ENCODE measurements at places on chromosomes 5 and 9.

DNA sequence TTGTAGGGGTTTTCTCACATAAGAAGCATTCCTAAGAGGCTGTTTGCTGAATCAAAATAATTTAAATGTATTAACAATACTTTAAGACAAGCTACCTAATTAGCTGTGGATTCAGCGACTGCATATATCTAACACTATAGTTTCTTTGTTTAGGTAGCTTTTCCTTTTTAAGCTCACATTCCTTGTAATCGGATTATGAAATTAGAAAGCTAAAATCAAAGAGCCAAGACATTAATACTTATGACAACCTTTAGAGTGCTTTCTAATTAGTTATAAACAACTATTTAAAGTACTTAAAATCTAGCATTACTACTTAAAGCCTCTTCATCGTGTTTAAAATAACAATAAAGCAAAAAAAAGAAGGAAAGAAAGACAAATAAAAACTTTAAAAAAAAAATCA is 137.3 kb upstream of the RETREG1 start:
- DNase-seq = no peak

DNA sequence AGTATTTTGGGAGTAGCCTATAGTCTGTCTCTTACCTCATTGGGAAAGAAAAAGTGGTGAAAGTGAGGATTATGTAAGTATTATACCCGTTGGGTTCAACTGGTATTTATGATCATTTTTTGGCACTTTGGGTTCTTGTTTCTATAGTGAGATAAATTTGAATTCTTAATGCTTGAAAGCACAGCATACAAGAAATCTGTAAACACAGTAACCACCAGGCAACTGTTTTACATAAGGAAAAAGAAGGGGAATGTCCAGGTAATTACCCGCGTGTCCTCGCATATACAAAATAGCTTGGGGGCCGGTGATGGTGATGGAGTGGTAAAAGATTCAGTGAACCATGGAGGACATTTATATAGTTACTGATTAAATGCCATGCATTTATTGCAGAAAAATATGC is 60.5 kb downstream of the BASP1 start:
- no peak for DNase-seq

DNA sequence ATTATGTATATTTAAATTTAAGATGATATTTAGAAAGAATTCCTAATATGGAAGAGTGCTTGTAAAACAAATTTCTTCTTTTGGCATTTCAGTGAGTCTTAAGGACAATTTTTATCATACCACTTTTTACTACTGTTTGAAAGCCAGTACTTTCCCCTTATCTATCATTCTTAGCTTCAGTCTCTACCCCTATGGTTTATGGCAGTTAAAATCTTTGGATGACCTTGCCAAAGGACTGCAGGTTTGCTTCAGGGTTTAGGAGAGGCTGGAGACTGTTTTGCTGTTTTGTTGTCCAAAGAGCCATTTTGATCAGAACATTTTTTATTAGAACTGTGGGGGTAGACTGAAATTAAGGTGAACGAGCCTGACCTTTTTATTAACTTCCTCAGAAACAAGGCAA is 30.8 kb downstream of the SLC38A9 start:
- DNase-seq = no peak

DNA sequence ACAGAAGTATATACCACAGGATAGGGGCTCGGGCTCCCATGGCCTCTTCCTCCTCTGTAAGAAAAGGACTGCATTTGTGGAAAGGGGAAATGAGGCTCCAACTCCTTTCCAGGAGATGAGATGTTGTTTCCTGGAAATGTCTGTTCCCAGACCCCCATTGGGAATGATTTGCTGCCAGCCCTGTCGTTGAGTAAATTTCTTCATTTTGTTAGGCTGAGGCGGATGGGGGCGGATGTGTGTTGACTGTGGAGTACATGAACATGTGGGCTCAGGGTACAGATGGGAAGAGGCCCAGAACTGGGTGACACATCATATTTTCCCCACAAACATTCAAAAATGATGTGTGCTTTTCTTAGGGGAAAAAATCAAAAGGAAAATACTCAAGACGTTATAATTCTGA is 28.8 kb upstream of the TNFAIP8 start:
- DNase-seq = no peak

GRCh38 chr5:180535573-180535972 is 41.4 kb downstream of the CNOT6 start:
- no peak for DNase-seq

GRCh38 chr5:83564069-83564749 is 92.7 kb downstream of the VCAN start:
- peak; percentile 3 for DNase-seq

GRCh38 chr5:176529116-176529740 is 8.0 kb downstream of the RNF44 start:
- no peak for DNase-seq

GRCh38 chr5:176366232-176366894 is 1.1 kb downstream of the ARL10 start:
- DNase-seq = no peak

DNA sequence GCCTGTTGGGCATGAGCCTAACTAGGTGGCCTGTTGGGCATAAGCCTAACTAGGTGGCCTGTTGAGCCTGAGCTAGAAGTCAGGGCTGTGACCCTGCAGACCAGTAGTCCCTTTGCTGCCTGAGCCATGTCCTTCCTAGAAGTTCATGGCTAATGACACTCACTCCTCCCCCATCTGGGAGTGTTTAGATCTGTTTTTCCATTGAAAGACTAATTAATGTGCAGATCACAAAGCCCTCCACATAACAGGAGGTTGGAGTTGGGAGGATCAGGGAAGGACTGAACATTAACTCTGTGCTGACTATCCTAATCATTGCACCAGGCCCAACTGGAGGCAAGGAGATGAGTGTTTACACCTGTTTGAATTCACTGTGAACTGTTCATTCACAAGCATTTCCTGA is 27.6 kb downstream of the SLC25A48 start:
- DNase-seq = no peak

DNA sequence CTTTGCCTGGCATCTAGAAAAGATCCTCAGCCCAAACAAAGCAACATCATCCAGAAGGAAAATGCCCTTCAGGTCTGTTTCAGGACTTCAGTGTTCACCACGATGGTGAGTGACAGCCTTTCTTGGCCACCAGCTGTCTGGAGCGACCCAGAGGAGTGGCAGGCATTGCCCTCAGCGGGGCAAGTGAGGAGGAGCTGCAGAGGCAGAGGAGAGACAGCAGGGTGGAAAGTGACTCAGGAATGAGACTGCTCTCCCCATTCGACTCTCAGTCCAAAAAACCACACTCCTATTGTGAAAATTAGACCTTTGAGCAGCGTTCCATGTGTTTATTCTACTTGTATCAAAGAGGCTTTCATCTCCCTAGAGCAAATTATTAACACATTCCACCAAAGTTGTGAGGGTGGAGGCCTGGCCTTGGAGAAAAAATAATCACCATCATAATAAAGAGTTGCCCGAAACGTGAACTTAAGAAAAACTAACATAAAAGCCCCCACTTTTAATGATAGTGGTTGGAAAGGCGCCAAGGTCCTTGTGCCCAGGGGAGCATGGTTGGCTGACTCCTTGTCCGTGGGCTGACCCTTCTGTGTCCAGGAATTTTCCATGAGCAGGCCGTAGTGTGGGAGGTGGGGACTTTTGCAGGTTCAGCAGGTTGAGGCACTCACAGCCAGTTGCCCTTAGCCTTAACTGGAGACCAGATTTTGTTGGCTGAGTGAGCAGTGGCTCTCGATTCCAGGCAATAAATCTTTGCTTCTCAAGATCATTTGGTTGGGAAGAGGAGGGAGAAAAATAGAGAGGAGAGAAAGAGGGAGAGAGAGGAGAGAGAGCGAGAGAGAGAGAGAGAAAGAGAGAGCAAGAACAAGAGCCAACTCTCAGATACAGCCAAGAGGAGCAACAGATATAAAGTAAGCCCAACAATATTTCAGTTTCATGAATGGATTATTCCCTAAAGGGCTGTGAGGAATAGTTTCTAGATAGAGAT is 125.9 kb upstream of the ANKRD55 start:
- DNase-seq = no peak

DNA sequence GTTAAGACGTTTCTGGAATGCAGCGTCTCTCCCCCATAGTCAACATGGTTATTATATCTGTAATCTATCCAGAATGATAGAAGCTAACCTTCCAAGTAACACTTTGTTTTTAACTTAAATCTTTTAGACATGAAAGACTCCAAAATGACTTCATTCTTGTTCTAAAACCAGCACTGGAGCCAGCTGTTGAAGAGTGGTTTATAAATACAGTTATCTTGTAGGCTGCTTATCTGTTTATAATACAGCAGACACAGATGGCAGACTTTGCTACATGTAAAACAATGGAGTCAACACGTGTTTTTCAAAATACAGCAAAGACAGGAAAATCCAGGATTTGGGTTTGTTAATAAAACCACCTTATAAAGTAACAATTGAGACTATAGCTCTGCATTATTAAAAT is 48.8 kb upstream of the RETREG1 start:
- DNase-seq = no peak

GRCh38 chr5:10563110-10563944 is 543 bp upstream of the ANKRD33B start:
- no peak for DNase-seq

GRCh38 chr9:113656771-113657670 is 193.5 kb downstream of the RGS3 start:
- DNase-seq = no peak

GRCh38 chr5:95923918-95924544 is 37.6 kb downstream of the ELL2 start:
- DNase-seq = no peak

DNA sequence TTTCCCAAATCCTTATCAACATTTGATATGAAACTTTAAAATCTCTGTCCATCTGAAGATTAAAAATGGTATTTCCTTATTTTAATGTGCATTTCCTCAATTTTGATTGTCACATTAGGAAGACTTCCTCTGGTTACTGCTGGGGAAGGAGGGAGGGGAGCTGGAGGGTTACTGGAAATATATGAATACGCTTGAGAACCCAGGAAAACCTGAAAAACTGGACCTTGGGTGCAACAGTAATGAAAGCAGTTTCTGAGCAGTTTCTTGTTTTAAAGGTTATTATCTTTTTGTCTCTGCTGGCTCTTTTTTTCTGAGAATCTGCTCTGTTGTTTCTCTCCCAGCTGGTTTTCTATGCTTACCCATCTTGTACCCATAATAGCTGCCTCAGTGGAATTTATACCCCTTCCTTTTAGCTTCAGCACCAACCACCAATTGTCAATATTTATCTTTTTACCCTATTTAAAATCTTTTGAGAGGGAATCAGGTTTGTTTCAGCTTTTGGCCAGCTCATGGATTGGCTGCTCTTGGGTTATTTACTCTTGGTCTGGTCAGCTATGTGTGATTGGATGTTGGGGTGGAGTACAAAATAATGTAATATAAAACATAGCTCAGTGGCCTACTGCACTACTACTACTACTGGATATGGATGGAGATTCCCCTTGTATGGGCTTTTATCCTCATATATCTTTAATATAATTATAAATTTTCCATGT is 67.4 kb downstream of the UNC13B start:
- DNase-seq = no peak

- no peak for DNase-seq
These were observed 18.0 kb downstream of the MTRR start for GRCh38 chr5:7886849-7887475.

All from C1 segment of cervical spinal cord (tissue), 14 donors.